NCI-H510A treated with DMSO at 0.1 percent for 48 hours (cell line): ENCODE measurements at places on chromosomes 4 and X.

- DNase-seq, result no peak
Measured at GRCh38 chr4:78704317-78704716, 71.8 kb upstream of the BMP2K start.

DNA sequence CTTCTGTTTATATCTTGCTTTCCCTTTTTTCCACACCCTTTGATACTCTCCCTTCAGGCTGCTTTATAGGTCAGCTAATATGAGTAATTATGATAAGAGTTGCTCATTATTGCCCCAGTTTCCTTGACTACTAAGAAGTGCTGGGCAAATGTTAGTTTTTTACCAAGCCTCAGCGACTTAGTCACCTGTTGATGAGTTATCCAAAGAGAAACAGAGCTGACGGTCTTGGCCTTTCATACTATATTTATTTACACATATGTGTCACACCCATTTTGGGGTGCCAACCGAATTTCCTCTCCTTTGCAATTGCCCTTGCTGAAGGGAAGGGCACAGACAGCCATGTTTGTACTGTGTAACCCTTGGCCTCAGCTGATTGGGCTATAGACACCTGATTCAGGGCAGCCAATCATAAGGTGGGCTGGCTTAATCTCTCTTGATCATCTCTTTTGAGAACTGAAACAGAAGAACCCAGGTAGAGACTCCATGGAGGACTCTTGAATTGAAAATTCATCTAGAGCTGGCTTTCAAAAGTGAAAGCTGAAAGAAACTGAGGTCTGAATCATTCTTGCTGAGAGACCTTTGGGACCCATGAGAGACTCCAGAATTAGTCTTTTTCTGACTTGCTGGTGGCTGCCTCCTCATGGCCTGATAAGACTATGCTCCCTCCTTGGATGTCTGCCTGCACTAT, 111.7 kb upstream of the RPS6KA3 start:
- DNase-seq, result no peak

DNA sequence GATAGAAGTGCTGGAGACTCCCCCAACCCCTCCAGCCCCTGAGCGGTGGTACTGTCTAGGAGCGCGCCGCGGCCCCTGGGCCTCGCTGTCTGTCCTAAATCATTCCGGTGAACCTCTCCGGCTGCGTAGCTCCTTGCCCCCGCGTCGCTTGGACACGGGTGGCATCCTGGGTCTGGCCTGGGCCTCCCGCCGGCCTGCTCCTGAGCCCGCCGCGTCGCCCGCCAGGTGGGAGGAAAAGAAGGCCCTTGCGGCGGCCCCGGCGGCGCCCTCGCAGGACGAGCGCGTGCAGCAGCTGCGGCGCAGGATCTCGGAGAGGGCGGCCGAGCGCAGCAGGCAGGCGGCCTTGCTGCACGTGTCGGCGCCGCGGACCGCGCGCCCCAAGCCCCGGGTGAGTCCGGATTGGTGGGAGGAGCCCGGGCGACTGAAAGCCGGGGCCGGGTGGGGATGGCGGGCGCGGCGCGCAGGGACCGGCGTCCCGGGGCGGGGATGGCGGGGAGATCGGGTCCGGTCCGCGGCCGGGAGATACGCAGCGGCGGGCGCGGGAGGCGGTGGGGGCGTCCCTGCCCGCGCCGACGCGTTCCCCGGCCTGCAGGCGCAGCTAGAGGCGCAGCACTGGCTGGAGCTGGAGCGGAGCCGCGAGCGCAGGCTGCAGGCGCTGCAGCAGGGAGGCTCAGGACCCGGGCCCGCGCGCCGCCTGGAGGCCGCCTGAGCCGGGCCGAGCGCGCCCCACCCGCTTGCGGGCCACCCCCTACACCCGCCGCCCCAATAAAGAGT, 6.5 kb upstream of the RNF4 start:
- DNase-seq, result peak; percentile 29

DNA sequence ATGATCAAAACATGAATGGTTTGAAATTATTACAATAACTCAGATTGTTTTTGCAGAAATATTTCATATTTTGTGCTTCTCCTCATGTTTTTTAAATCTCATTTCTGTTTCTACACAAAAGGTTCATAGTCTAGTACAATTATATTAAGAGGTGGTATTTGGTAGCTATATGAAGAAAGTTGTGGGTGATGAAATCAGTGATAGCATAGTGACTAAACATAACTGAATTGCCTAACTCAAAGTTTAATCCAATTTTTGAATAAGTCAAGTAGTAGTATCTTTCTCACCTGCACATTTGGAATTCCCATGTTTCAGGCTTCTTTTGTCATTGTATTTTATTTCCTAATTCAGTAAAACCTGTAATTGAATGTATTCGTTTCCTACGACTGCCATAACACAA, 648.7 kb downstream of the GRID2 start:
- no peak for DNase-seq

DNA sequence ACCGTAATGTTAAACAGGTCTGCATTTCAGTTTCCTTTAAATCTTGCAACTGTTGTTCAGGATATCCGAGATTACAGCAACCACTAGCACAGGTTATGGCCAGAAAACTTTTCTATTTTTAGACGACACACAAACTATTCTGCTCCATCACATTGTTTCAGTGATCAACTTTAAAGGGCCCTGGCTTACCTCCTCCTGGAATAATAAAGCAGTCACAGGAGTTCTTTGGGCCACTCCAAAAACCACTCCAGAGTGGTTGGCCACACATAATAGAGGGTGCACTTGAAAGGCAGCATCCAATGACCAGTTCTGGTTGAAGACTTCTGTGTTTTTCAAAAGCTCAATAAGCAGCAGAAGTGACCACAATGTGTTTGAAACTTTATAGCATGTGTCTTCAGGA, 118.9 kb downstream of the RAB28 start:
- no peak for DNase-seq

DNA sequence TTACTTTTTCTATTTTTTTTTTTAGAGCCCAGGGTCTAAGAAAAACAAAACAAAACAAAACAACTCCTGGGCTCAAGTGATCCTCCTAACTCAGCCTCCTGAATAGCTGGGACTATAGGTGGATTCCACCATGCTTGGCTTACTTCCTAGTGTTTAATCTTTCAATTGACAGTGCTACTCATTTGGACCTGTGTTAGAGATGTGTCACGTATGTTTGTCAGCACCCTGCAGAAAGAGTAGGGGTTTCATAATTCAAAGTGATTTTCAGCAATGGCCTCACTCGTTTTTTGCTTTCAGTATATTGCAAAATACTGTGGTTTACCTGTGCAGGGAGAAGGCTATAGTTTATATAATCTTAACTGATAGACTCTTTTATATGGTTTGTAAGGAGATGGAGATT, 71.6 kb upstream of the TEX13D start:
- no peak for DNase-seq

GRCh38 chrX:31053621-31054020, 18.2 kb downstream of the FTHL17 start:
- DNase-seq, result no peak
